ENCODE measurements at places on chromosomes 2 and 18.

GRCh38 chr2:186879312-186879711, 30.3 kb upstream of the ZSWIM2 start:
- DNase-seq: no peak

- DNase-seq: no peak
Measured at GRCh38 chr2:120300385-120300784, 45.6 kb upstream of the INHBB start.

DNA sequence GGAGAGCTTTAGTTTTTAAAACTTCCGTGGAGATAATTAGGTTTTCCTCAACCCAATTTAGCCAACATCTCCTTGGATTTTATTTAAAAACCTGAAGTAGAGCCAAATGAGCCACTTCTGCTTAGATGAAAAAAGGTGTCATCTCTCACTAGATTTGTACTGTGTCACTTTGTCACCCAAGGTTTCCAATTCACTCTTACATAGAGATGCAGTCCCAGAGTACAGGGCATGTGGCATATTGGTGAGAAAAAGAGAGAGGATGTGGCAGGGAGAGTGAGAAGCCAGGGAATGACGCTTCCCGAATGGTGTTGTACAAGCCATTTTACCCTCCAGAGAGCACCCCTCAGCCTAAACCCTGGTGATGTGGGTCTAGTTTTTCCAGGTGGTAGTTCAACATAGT, 44.4 kb upstream of the CTLA4 start:
- DNase-seq: no peak

DNA sequence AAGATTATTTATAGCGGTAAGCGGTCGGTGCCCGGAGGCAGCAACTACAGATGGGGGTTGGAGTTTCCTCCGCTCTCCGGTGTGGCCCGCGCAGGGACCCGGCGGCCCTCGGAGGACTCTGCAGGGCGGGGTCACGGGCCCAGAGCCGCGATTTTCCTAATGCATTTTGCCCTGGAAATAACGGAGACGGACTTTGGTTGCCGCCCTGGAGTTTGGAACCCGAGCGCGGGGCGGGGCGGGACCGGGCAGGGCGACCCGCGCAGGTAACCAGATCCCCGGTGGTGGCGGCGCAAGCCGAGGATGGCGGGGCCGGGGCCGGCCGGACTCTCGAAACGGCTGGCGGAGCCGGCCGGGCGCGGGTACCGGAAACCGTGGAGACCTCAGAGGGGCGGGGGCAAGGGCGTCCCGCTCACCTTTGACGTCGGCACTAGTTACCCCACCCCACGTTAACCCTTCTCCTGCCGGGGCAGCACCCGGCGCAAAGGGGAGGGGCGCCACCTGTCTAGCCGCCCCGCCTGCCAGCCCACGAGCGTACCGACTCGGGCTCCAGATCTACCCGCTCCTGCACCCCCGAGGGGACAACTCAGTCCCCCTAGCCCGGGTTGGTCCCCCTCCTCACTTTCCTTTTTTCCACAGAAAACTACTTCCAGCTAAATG, 2.9 kb downstream of the CYP26B1 start:
- no peak for DNase-seq

GRCh38 chr2:216985658-216986141, 125.8 kb upstream of the TNP1 start:
- DNase-seq: no peak

DNA sequence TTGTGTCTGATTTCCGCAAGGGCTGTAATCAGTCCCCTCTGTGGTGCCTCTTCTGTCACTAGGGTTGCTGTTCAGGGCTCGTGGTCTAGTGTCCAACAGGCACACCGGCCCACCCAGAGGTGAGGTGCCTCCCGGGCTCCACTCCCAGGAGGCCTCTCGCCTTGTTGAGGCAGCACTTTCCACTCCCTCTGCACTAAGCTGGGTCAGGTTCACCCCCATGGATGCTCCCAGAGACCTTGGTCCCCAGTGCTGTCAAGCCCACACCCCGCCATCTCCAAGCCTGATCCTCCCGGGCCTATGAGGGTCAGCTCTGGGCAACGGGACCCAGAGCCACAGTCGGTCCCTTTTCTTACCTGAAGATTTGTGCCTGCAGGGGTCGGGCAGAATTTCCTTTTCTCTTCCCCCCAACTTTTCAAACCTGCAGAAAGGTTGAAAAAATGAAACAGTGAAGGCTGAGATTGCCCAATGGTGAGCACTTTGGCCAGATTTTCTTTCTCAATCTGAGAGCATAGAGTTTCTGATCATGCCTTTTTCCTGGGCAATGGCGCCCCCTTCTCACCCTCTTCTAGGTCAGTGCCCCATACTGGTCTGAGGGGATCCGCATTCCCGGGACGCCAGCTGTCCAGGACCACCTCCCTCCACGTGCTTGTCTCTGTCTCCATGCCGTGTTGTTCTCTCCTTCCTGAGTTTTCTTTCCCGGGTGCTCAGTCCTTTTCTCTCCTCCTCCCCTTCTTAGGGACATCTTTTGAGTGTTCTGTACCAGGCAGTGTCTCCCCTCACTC, 148.0 kb downstream of the ASB1 start:
- DNase-seq: no peak

DNA sequence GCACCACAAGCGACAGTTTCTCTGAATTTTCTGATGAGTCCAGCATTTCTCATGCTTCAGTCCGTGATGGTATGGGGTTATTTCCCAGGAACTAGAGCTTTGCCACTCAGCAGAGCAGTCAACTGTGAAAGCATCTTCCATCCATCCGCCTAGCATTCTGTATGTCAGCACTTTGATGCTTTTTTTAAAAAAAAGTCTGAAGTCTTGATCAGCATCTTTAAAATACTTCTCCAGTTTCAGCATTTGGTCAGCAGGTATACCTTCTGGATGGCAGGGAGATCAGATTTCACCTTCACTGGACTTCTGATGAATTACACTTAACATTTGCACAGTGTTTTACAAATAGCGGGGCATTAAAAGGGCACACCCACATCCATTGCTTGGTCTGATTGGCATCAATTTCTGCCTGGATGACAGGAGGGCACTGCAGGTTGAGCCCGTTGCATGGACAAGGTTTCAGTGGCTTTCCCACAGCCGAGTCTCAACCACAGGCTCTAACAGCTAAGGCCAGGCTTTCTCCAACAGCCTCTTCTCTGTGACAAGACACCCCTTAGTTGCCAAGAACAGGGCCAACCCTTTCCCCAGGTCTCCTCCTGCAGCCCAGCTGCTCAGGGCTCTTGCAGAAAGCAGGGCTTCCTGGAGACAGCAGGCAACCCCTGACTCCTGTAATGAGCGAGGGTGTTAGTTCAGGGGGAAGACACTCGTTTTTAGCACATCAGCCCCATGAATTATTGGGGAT, 54.0 kb downstream of the EMILIN2 start:
- DNase-seq: no peak

DNA sequence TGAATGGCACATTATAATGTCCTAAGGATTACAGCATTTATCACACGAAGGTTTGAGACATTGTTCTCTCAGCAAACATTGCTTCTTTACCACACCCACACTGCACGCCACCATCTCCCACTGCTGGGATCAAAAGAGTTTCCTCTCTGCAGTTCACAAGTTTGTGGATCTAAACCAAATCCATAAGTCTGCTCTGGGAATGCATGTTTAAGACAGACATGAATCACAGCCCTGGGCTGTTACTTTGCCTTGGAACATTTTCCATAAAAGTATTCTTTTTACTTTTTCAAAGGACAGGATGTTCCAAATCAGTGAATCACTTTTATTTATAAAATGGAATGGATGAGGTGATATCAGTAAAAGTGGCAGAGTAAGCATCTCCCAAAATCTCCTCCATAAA, 36.1 kb downstream of the STPG4 start:
- no peak for DNase-seq

DNA sequence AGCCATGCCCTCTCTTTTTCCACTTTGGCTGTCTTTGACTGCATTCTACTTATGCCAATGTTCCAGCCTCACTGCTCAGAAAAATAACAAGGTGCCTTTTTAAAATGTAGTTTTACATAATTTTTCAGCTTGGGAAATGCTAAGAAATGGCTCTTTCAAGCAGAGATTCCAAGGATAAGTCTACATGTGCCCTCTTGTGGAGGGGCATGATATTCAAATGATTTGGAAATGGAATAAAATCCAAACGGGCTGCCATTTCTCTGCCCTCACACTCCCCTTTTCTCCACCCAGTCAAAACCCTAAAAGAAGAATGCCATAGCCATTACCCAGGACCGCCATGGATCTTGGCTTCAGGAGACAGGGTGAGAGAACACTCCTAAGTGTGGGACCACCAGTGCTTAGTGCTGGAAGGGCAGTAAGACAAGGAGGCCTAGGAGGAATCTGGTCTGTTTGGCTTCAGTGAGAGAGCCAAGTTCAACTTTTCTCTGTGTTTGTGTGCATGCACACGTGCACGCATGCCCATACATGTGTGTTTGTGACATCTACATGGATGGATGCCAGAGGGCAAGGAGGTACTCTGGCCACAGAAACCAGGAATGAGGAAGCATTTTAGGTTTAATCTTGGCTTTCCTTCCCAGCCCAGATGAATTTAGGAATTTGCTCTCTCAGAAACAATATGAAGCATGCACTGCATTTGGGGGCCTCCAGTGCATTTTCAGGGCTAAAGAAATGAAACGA, 174.0 kb upstream of the SLC14A2 start:
- no peak for DNase-seq

GRCh38 chr2:104854498-104855220, 744 bp downstream of the POU3F3 start:
- DNase-seq: no peak

GRCh38 chr2:216720722-216721121, 25.4 kb upstream of the IGFBP5 start:
- DNase-seq: no peak

GRCh38 chr2:208017721-208018120, 7.6 kb downstream of the PLEKHM3 start:
- DNase-seq: no peak

- DNase-seq: no peak
Measured at GRCh38 chr2:37189452-37190153, 1.1 kb upstream of the SULT6B1 start.

DNA sequence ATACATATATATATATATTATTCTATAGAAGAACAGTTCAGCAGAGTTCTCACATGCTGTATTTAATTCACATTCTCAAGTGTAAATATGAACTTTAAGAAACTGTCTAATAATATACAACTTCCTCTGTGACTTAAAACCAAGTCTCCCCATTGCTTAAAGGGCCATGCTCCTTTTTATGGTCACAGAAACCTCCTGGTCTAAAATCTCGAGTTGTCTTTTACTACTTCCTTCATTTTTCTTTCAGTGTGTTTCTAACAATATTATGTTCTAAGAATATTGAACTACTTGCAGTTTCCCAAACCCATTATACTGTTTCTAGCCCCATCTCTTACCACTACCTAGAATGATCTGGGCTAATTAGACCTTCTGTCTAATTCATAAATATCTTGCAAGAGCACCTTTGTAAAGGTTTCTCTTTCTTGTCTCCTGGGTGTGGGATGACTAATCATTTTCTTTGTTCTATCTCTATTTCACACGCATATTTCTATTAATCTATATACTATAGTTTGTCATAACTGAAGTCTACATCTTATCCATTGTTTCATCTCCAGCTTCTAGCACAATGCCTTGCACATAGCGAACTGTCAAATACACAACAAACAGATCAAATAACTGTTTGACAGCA, 48.8 kb downstream of the ERBB4 start:
- DNase-seq: no peak

DNA sequence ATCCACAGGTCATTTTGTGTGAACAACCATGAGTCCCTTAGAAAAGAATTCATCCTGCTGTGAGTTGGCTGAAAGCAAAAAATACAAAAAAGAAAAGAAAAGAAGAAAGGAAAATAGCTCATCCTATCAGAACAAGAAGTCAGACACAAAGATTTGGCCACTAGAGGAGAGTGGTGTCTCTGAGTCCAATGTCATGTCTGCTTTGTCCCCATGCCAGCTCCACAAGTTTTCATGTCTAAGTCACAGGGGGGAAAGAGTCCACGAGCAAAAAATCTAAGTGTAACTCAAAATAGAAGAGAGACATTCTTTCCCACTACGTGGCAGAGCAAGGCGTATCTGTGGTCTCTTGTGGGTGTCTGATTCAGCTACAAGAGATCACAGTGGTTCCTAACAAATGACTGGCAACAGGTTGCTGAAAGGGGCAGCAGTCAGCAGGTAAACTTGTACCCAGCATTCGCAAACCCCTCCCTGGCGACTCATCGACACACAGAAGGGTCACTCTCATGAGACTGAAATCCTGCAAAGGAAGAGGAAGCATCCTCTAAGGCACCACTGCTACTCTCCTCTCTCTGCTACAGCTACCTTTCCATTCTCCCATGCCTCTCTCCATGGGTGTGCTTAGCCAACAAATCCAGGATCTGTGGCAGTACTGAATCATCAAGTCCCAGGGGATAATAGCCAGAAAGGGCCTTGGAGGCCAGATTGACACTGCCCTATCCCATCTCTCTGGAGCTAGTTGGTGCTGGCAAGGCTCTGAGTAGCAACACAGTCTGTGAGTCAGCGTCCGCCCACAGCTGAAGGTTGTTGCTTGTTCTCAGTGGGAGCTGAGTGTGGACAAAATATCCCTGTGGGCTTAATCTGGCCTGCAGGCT, 123.0 kb upstream of the SLC39A10 start:
- DNase-seq: peak; percentile 60

- no peak for DNase-seq
Measured at GRCh38 chr2:157420771-157421323, 23.0 kb downstream of the CYTIP start.

GRCh38 chr18:28791101-28791500, 614.2 kb upstream of the CDH2 start:
- no peak for DNase-seq

DNA sequence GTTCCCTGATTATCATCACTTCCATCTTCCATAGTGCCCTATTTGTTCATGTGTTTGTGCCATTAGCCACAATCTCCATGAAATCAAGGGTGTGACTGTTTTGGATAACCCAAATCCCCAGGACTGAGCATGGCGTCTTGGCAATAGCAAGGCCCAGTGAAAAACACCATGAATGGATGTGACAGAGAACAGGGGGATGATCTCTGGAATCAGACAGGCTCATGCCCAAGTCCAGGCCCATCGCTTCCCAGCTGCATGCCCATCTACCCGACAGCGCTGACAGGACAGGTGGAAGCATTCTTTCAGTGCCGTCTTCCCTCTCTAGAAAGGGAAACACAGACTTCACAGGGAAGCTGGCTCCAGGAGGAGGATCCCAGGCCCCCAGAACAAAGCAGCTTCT, 50.0 kb downstream of the HDLBP start:
- no peak for DNase-seq

- no peak for DNase-seq
Measured at GRCh38 chr2:60534052-60534685, 19.3 kb downstream of the BCL11A start.

- DNase-seq: no peak
Measured at GRCh38 chr2:71610671-71611070, 157.3 kb downstream of the DYSF start.

- DNase-seq: no peak
Measured at GRCh38 chr2:200258081-200258480, 48.4 kb upstream of the SPATS2L start.

- no peak for DNase-seq
Measured at GRCh38 chr18:3074087-3074486, 61.1 kb upstream of the LPIN2 start.

DNA sequence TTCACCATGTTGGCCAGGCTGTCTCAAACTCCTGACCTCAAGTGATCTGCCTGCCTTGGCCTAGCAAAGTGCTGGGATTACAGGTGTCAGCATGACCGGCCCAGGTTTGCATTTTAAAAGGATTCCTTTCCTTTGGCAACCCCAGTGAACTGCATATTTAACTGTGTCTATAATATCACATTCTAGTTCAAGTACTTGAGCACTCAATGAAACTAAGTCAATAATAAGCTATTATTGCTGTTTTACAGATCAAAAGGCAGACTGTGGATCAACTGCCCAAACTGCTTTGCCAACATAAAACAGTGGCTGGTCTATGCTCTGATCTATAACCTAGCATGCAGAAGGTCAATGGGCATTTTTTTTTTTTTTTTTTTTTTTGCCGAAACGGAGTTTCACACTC, 144.5 kb downstream of the USP34 start:
- DNase-seq: no peak
